ENCODE measurements at places on chromosomes 3 and 15.

GRCh38 chr3:158735296-158736033 lies 3.2 kb upstream of the RARRES1 start:
- no peak for DNase-seq

GRCh38 chr3:141389703-141390102 lies 21.4 kb downstream of the ZBTB38 start:
- DNase-seq: no peak

GRCh38 chr3:82229397-82229796 lies 468.0 kb upstream of the GBE1 start:
- no peak for DNase-seq

- DNase-seq: no peak
Measured at GRCh38 chr15:99143655-99144610, 39.1 kb downstream of the SYNM start.

GRCh38 chr3:181727341-181728032 lies 15.8 kb downstream of the SOX2 start:
- DNase-seq: no peak

- DNase-seq: no peak
Measured at GRCh38 chr15:59738676-59739075, 49.6 kb upstream of the BNIP2 start.

DNA sequence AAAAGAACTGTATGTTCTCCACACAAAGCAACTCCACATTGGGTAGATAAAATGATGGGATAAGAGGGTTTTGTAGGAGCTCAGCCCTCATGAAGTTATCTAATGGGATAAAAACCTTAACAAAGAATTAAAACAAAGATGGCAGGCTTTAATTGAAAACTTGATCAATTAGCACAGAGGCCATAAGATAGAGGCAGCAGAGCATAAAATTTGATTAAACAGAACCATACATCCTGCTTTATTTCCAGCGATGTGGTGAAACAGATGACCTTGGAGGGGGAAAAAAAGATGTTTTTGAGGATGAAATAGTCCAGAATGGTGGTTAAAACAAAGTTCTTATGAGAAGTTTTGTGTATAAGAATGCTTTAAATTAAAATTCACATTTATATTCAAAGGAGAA lies 130.9 kb upstream of the ALCAM start:
- DNase-seq: no peak

DNA sequence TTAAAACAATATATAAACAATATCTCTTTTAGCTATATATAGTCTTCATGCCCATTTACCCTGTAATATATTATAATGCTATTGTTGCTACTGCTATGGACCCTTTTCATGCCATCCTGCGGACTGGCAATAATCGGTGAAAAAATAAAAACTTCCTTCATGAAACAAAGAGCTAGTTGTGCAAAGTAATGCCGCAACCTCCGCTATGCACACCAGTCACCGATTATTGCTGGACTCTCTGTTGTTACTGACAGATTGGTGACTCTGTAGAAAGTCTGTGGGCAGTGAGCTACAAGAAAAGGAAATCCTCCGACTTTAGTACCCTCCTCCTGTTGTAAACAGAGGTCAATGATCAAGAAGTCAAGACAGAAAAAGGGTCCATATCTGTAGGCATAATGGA lies 17.9 kb upstream of the ICE2 start:
- DNase-seq: no peak

- no peak for DNase-seq
Measured at GRCh38 chr3:127772827-127773751, 49.2 kb downstream of the MGLL start.

DNA sequence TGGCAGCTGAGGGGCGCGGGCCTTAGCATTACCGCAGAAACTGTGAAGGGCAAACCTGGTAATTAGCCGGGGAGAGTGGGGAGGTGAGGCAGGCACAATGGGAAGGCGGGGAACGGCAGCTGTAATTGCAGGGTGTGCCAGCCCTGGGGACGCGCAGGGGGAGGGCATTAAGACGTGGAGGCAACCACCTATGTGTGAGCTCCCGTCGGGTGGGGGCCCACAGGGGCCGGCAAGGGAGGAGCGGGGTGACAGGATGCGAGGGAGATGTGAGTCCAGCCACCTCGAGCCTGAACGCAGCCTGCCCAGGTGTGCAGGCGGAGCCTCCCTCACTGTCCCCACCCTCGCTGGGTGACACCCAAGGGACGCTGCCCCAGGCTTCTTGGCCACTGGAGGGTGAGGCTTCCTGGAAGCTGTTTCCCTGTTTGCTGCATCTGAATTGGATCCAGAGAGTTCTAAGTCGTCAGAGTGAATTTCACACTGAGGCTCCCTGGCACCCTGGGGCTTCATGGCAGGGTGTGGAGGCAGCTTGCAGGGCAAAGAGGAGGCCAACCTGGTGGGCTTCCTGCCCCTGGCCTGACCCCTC lies 130.6 kb upstream of the MEF2A start:
- no peak for DNase-seq

DNA sequence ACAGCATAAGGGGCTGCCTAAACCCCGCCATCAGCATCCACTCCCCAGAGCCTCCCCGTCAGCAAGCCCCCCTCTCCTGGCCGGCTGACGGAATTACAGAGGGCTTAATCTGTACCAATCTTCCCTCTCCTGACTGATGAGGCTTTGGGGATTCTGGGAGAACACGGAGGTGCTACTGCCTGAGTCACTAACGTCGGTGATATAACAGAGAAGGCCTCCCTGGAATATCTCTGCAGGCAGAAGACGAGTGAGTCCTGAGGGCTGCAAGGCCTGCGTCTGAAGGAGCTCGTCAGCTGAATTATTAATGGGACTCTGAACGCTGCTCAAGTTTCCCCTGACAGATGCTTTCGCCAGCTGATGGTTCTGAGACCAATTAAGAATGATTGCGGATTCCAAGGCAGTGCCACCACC lies 147.7 kb downstream of the XXYLT1 start:
- DNase-seq: no peak

GRCh38 chr3:10625323-10625722 lies 119.9 kb upstream of the ATP2B2 start:
- DNase-seq: no peak

- peak; percentile 79 for DNase-seq
Measured at GRCh38 chr3:128274837-128275236, 121.6 kb downstream of the EEFSEC start.

- DNase-seq: no peak
Measured at GRCh38 chr3:41489231-41489630, 289.9 kb downstream of the CTNNB1 start.

DNA sequence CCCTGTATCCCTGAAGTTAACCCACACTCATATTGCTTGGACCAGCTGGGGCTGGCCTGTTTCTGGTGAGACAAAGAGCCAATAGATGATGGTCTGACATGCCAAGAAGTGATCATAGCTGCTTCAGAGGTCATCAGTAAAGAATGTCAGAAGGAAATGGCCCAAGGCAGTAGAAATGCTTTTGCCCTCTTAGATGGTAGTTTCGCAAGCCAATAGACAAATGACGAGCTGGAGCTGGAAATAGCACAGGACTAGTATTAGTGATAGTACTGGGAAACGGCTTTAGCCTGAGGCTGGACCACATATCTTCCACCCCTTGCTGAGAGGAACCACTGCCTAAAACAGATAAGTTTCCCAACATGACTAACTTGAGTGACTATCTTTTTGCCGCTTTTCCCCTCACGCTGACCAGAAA lies 176.1 kb upstream of the THBS1 start:
- DNase-seq: no peak

DNA sequence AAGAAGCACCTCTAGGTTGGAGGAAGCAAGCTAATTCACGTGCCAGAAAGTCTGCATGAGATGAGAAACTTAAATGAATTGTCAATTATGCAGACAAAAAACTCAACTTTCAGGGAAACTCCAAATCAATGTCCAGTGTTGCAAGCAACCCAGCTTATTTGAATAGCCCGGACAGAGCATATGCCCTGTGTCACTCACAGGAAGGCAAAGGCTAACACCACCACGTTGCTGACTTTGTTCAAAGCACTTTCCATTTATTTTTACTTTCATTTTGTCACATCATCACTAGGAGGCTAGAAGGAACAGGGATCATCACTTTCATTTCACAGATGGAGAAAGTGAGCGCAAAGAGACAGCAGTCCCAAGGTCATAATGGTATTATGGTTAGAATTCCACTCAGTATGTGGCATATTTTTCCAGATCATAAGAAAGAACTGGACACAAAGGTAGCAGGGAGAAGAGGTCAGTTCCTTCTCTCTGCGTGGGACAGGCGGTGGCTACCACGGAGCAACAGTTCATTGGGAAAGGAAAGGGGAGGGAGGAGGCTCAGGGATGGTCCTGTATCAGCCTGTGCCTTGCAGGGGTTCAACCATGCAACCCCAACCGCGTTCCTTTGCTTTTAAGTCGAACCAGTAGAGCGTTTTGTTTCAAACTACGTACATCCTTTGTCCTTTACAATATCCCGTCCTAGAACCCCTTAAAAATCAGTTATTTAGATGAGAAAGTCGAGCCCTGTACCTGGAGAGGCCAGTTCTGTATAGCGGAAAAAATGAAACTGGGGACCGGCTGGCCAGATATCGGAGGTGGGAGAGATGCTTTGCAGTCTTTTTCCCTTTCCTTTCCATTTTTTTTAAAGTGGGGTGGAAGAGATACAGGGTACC lies 1.1 kb downstream of the HEG1 start:
- DNase-seq: peak; percentile 36

DNA sequence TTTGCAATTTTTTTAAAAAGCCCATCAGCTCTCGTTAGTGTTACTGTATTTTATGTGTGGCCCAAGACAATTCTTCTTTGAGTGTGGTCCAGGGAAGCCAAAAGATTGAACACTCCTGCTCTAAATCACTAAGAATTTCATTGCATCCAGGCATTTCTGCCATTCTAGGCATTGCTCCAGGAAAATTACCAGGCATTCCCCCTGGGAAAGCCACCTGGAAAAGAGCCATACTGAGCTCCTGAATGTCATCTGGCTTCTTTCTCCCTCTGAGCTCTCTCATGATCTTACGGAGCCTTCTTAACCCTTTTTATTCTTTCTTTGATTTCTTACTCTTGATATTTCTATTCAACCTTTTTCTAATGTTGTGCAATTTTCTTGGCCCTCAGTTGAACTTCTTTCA lies 202.2 kb downstream of the DOCK3 start:
- DNase-seq: no peak

- DNase-seq: no peak
Measured at GRCh38 chr3:115162759-115163158, 15.7 kb upstream of the ZBTB20 start.

DNA sequence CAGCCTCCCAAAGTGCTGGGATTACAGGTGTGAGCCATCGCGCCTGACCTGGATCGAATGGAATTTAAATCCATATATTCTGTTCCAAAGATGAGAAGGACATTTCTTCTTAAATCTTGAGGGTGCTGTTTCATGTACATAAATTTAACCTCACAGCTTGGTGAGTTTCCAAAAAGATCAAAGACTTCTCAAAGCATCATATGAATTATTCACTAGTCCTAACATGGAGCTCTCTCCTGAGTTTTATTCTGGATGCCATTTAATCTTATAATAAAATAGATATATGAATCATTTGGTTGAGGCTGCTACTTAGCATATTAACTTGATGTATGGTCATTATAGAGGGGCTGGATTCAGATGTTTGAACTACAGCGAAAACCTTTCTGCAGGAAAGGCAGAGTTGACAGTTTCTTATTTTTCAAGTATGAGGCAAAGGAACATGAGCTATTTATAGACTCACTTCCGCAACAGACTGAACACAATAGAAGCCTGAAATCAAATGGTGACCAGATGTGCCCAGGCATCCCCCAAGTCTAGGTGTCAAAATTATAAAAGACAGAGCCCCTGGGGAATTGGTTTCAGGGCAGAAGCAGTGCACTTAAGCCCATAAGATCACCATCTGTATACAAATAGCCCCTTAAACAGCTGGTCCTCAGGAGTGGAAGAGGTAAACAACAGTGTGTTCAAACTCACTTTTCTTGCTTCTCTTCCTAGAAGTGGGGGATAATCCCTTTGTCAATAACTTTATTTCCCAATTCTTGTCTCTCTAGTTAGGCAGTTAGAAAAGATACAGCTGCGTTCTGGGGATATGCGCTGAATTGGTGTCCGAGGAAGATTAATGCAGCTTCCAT lies 29.7 kb downstream of the STARD9 start:
- DNase-seq: peak; percentile 67

DNA sequence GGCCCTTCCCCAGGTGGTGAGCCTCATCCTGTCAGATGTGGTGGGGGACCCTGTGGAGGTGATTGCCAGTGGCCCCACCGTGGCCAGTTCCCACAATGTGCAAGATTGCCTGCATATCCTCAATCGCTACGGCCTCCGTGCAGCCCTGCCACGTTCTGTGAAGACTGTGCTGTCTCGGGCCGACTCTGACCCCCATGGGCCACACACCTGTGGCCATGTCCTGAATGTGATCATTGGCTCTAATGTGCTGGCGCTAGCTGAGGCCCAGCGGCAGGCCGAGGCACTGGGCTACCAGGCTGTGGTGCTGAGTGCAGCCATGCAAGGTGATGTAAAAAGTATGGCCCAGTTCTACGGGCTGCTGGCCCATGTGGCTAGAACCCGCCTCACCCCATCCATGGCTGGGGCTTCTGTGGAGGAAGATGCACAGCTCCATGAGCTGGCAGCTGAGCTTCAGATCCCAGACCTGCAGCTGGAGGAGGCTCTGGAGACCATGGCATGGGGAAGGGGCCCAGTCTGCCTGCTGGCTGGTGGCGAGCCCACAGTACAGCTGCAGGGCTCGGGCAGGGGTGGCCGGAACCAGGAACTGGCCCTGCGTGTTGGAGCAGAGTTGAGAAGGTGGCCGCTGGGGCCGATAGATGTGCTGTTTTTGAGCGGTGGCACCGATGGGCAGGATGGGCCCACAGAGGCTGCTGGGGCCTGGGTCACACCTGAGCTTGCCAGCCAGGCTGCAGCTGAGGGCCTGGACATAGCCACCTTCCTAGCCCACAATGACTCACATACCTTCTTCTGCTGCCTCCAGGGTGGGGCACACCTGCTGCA lies 4.8 kb downstream of the GLYCTK start:
- no peak for DNase-seq

- DNase-seq: no peak
Measured at GRCh38 chr15:67746450-67746849, 78.9 kb upstream of the SKOR1 start.

GRCh38 chr15:29750754-29751153 lies 71.5 kb downstream of the TJP1 start:
- DNase-seq: no peak

- no peak for DNase-seq
Measured at GRCh38 chr15:92934716-92935115, 34.6 kb downstream of the CHD2 start.

Data from kidney capillary endothelial cell (primary cell).